NCI-H1694 treated with DMSO at 0.1 percent for 48 hours (cell line): ENCODE measurements at places on chromosomes 6 and 20.

DNA sequence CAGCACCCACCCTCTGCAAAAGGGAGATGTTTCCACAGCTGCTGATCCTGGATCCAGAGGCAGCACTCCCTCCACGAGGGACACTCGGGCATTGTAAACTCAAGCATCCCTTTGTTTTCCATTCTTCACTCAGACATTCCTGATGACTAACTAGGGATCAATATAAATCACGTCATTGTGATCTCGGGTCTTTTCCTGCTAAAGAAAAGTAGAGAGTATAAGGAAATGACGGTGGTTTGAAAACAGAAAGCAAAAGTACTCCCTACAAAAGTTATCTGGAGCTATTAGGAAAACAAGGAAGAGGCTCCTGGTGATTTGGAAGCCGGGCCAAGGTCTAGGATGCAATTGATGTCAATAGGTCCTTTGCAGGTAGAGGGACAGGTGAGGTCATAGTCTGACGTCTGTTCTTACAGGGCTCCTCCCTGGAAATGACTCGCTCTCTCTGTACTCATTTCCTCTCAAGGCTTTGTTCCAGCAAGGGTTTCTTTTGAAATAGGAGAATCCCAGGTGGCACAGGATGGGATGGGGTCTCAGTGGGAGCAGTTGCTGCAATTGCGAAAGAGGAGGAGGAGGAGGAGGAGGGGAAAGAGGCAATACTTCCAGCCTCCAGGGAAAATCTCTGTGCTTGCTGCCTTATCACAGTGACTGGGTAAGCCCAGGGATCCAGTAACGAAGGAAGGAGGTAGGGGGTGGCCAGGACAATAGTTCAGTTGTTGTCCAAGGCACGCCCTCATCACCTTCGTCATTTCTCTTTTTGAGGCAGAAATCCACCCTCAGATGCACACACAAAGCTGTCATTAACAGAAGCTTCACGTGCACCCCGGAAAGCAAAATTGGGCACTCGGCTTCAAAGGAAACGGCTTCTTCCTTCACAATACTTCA lies 222.8 kb downstream of the LY86 start:
- DNase-seq: no peak

GRCh38 chr6:170470734-170471133 lies 82.4 kb downstream of the PSMB1 start:
- no peak for DNase-seq

DNA sequence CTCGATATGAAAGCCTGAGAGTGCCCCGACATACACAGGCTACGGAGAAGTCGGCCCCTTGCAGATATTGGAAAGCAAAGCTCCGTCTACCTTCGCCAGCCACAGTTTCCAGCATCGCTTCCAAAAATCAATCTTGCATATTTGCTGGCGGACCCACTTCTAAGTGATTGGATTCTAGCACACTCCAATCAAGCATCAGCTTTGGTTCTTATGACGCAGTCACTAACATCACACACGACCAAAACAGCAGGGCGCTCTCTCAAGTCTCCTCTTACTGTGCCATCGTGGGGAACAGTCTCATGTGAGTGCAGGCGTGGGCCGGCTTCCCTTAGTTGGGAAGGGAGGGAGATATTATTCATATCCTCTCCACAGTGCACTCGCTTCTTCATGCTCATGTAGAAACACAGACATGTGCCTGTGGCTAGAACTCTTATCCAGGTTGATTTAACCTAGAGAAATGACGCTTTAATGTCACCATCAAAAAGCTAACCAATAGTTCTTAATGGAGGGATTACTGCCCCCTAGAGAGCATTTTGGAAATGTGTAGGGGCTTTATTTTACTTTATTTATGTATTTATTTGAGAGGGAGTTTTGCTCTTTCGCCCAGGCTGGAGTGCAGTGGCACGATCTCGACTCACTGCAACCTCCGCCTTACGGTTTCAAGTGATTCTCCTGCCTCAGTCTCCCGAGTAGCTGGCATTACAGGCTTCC lies 229.8 kb downstream of the SOD2 start:
- no peak for DNase-seq

DNA sequence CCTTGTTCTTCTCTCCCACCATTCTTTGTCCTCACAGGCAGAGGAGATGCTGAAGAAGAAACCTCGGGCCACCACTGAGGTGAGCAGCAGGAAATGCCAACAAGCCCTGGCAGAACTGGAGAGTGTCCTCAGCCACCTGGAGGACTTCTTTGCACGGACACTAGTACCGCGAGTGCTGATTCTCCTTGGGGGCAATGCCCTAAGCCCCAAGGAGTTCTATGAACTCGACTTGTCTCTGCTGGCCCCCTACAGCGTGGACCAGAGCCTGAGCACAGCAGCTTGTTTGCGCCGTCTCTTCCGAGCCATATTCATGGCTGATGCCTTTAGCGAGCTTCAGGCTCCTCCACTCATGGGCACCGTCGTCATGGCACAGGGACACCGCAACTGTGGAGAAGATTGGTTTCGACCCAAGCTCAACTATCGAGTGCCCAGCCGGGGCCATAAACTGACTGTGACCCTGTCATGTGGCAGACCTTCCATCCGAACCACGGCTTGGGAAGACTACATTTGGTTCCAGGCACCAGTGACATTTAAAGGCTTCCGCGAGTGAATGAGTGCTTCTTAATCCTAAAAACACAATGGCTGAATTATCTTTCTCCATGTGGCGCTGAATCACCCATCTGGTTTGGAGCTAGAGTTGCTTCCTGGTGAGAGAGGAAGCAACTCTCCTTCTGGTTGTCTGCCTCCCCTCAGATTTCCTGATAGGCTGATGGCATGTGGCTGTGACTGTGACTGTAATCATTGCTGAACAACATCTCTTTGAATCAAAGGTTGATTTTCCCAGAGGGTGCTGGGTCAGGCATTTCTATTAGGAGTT lies 4.6 kb downstream of the MAD2L1BP start:
- no peak for DNase-seq

DNA sequence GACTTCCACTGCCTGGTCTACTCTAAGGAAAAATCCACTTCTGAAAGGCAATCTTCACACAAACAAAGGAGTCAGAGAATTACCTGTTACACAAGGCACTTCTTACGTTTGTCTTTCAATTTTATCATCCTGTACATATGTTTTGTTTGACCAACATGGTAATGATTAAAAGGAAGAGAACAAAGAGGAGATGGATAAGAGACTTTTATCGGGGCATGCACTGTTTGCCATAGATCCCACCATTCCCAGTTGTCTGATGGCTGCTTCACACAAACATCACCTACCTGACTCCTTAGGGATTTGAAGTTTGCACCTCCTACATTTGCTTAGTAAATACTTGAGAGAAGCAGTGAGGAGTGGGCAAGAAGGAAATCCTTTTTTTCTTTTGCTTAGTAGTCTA lies 87.1 kb downstream of the BFSP1 start:
- no peak for DNase-seq

DNA sequence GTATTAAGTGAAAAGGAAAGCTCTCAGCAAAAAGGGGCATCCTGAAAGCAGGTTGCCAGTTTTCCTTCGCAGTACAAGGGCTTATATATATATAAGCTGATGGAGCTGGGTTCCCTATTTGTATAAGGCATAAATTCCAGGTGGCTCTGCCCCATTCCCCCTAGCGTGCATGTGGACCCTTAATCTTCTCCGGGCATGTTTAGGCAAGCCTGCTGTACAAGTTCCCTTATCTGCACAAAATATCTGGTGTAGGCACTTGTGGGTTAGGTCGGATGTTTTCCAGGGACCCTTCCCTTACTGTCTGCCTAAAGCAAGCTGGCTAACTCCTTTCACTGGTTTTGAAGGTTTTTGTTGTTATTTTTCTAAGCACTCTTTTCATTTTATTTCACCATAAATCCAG lies 140.7 kb downstream of the FUT9 start:
- no peak for DNase-seq

DNA sequence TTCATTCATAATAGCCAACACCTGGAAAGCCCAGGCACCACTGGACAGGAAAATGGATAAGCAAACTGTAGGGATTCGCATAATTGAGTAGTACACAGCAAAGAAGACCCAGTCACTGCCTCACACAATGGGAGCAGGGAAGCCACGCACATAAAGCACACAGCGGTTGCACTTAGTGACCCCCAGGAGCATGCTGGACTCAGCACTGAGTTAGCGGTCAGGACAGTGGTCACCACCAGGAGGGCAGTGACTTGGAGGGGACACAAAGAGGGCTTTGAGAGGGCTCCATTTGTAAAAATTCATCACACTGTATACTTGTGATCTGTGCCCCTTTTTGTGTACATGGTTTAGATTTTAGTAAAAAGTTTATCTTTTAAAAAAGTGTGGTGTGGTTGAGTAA lies 2.4 kb upstream of the BPIFB3 start:
- no peak for DNase-seq

DNA sequence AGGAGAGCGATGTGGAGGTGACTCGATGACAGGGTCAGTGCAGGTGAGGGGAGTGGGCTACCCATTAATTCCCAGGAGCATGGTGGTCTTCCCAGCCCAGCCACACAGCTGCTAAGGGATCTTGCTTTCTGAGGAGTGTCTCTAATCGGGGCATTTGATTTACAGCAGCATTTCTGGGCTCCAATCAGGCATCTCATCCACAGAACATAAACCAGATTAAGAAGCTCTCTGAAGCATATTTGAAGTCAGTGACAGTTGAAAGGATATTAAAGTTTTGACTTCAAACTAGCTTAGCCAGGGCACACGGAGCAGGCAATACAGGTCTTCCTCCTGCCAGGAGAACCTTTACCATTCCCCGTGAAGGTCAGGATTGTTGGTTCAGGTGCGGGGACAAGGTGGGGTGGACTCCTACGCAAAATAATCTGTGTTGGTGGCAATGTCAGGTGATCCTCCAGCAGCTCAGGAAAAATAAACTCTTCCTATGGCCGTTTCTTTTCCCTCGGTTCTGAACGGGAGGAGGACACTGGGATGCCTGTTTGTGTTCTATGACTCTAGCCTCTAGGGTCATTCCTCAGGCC lies 39.9 kb upstream of the ZNF831 start:
- no peak for DNase-seq

GRCh38 chr6:1311400-1312202 lies at the start of gene FOXQ1:
FOXQ1 (plus strand) TSS chr6:1312098; CDS start chr6:1312705, 607 bp downstream.
- no peak for DNase-seq

DNA sequence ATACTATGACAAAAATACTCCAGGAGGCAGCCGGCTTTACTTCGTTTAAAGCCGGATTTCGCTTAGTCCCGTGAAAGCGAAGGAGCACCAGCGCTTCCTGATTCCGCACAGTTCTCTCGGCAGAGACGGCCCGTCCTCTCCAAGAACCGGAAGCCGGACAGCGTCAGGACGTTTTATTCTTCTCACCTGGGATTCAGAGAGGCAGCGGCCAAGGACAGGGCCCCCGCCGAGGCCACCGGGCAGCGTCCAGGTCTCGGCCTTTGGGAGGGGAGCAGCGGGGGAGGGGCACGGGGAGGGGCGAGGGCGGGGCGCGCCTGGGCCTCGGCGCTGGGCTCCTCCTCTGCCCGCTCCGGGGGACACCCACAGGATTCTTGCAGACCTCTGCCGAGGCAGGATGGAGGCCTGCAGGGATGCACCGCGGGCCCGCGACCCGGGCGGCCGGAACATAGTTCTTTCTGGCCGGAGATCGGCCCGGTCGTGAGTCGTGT lies 2.8 kb upstream of the DIDO1 start:
- no peak for DNase-seq

GRCh38 chr6:169190144-169190584 lies 63.5 kb downstream of the THBS2 start:
- DNase-seq: no peak

- no peak for DNase-seq
Observed at GRCh38 chr6:150076196-150076893, 7.4 kb upstream of the ULBP3 start.

DNA sequence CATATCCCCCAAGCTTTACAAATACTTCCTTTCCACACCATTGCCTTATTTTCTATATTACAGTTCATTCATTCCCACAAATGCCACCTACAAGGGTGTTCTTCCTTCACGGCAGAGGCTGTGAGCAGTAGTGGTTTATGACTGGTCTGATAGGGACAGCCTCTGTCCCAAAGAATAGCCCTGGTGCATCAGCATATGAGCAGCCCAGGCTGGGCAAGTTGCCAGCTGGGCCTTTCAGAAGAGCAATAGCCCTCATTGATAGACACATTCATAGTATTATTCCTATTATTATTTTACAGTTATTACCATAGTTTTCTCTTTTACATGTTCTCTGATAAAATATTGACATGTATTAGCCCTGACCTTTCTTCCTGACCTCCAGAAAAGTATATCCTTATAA lies 149.9 kb downstream of the MMS22L start:
- no peak for DNase-seq

DNA sequence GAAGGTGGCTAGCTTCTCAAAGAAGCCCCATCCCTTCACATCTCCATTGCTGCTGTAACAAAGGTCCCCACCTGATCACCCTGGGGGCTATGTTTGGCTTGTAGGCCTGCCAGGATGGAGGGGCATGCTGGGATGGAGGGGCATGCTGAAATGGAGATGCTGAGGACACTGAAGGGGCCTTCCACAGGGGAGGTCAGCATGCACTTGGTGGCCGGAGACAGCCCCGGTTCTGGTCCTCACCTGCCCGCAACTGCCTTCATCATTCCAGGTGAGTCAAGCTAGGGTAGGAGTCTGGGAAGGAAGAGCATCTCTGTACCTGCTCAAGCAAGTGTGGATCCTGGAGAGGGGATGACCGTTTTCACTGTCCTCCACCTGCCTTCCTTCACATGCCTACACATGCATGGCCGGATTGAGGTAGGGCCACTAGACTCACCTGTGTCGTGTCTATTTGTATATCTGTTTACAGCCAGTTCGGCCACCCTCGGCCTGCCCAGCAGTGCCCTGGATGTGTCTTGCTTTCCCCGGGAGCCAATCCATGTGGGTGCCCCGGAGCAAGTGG lies 6.0 kb downstream of the L3MBTL1 start:
- no peak for DNase-seq

GRCh38 chr6:75296811-75297779 lies 12.5 kb upstream of the TMEM30A start:
- peak; percentile 51 for DNase-seq

DNA sequence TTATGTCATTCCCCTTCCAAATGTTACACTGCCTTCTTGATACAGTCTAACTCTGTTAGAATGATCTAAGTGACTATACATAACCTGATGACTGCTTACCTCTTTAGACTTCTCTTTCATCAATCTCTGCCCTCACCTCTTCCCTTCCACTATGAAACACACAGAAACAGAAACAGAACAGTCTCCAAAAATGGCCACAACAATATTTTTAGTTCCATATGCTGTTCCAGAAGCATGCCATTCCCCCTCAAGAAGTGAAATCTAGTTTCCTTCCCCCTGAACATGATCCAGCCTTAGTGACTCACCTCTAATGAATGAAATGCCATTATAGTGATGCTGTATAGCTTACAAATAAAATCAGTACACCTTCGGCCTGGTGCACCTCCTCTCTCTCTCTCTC lies 229.3 kb upstream of the TENT5A start:
- DNase-seq: no peak
